Stimulated activated CD4-positive, alpha-beta T cell treated with anti-CD3 and anti-CD28 coated beads, Interleukin-1b, Interleukin-23, amount 100 ng/mL, for 1 hour (primary cell): ENCODE measurements at places on chromosomes 12 and 14.
A peak's percentile ranks its signal among the peaks of the same experiment; 100 is the strongest.

DNA sequence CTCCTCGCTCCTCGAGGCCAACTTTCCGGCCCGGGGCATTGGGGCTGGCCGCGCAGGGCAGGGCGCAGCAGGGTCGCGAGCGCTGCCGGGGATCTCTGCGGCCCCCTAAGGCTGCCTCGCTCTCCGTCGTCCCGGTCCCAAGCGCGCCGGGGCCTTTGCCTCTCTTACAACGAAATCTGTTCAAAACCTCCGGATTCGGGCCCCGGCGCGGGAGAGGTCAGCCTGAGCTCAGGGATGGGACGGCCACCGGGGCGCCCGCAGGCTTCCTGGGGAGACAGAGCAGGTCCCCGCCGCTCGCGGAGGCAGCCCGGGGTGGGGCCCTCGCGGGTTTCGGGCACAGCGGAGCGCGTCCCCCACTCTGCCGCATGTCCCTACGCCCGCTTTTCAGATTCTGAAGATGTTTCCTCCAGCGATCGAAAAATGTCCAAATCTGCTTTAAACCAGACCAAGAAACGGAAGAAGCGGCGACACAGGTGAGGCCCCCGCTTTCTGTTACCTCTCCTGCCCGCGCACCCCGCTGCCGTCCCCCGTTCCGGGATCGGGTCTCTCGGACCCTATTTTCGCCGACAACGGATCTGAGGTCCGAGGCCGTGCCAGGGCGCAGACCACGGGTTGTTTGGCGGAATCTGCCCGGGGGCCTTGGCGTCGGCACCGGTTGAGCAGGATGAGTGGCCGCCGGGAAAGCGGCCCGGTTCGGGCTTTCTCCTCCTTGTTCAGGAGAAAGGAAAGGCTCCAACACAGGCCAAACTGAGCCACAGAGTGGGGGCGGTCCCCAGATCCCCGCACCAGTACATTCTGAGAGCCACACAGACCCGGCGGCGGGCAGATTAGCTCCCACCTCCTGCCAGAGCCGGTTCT, 1.8 kb downstream of the VSX2 start:
- no peak for DNase-seq

GRCh38 chr12:123237646-123238329, 4.6 kb downstream of the MTRFR start:
- peak; percentile 25 for DNase-seq

DNA sequence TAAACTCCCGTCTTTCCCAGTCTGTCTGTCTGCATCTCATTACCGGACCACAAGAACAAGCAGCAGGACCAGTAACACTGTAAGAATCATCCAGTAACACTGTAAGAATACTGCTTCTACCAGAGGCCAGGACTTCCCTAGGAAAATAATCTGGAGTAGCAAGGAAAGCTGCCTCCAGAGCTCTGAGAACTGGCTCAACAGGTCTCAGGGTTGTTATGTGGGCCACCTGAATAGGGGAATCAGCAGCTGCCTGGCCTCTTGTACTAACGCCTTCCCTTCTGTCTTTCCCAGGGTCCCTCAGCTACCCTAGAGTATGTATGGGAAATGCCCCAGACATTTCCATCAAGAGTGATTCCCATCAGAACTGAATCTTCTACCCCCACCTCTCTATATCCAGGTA, 954 bp upstream of the SLC39A2 start:
- no peak for DNase-seq

DNA sequence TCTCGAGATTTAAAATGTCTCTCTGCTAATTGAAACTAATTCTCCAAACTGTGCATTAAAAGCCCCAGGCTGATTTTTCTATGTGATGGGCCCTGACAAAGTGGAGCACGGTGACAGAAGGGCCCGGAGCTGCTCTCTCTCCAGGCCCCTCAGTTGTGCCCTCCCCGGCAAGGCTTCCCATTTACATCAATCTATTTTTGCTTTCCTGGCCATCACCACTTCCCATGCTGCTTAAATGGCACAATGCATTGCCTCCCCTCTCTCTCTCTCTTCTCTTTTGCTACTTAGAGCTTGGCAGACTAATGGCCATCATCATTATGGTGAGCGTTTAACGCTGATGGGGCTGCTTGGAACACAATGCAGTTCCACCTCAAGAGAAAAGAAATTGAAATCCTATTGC, 270.7 kb upstream of the DIO3 start:
- no peak for DNase-seq

- no peak for DNase-seq
These were observed 20.9 kb downstream of the SLCO1C1 start for GRCh38 chr12:20716037-20716436.

GRCh38 chr14:54226103-54226502, 170.7 kb upstream of the CDKN3 start:
- DNase-seq, result no peak

GRCh38 chr12:18922851-18923250, 184.9 kb downstream of the CAPZA3 start:
- DNase-seq, result no peak

DNA sequence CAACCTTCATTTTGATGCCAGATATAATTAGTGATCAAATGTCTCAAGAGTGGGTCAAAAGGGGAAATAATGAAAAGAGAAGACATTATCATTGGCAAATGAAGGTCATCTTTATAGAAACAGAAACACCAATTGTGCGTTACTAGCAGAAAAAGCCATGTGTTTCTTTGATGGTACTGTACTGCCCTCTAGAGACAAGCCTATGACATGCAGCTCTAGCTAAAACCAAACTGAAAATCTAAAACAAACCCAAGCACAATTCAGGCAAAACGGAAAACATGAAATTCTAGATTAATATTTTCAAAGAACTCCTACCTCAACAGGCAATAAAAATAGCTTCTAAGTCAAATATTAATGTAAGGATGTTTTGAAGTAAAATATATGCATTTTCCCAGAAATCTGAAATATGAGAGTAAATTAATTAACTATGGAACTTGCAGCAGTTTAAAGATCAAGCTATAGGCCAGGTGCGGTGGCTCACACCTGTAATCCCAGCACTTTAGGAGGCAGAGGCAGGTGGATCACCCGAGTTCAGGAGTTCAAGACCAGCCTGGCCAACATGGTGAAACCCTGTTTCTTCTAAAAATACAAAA, 115.4 kb downstream of the KLHL28 start:
- no peak for DNase-seq

- no peak for DNase-seq
These were observed 64.0 kb upstream of the ARHGAP5 start for GRCh38 chr14:32013083-32013482.

DNA sequence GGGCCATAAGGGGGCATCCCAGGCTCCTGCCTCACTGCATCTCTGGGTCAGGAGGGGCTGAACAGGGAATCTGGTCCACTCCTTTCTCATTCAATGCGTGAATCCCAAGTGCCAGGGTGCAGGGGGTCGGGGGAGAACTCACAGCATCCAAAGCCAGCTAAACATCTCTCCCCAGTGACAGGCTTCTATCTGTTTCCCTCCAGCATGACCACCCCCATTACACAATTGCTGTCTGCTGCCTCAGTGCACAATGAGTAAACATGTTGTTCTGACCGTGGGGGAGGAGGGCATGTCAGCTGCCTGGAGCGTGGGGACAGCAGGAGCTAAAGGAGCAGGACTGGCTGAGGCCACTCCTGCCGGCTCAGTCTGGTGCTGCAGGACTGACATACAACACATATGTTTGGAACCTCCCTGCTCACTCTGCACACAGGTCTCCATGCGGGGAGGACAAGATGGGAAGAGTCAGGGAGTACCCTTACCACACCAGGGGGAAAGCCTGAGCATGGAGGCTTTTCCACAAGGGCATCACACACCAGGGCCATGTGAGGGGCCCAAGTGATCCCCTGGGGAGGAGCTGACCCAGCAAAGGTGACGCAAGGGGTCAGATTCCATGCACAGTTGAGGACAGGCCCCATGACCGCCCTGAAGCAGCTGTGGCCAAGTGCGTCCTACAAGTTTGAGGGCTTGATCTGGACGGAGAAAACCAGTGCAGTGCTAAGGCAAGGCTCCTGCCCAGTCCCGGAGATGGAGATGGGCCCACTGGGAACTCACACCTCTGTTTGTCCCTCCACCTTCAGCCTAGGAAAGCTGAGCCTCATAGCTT, 1.4 kb downstream of the TNS2 start:
- DNase-seq, result no peak

- DNase-seq, result no peak
These were observed 52.8 kb downstream of the AKAP6 start for GRCh38 chr14:32381869-32382268.

DNA sequence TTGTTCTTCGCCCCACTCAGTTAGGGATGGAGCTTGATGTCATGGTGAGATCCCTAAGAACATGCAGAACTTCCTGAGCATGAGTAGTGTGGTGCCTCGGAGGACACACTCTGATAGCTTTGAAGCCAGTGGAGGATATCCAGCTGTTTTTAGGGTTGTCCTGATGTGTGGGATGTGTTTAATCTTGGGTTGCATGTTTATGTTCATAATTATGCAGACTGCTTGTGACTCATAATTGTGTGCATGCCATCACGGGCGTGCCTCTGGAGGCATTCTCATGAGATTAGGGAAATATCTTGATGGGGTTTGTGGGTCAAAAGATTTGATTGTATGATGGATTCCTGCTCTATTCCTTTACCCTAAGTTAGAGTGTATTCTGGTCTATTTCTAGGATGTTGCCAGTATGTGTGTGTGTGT, 267.4 kb upstream of the PELI2 start:
- DNase-seq, result no peak

DNA sequence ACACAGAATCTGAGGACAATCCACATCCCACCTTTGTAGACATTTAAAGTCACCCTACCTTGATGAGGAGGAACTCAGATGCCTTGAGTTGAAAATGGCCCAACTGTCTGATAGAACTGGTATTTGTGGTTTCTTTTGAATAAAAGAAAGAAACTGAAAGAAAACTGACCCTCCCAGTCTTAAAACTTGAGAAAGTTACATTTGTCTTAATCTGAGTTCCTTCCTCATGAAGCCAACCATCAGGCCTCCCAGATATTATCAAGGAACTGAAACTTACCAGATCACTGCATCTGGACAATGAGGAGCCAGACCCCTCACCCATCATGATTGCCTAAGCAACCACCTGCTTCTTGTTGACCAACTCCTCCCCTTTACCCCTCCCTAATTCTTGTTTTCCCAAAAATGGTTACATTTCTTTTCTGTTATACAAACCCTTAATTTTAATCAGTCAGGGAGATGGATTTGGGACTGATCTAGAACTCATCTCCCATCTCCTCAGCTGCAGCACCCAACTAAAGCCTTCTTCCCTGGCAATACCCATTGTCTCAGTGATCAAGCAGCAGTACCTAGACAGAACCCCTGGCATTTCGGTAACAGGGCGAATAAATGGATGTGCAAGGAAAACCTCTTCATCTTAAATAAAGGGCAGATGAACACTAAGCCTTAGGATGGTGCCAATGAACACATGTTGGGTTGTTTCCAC, 72.0 kb upstream of the RESF1 start:
- no peak for DNase-seq

- no peak for DNase-seq
These were observed 48.7 kb downstream of the CHGA start for GRCh38 chr14:92971601-92972180.

DNA sequence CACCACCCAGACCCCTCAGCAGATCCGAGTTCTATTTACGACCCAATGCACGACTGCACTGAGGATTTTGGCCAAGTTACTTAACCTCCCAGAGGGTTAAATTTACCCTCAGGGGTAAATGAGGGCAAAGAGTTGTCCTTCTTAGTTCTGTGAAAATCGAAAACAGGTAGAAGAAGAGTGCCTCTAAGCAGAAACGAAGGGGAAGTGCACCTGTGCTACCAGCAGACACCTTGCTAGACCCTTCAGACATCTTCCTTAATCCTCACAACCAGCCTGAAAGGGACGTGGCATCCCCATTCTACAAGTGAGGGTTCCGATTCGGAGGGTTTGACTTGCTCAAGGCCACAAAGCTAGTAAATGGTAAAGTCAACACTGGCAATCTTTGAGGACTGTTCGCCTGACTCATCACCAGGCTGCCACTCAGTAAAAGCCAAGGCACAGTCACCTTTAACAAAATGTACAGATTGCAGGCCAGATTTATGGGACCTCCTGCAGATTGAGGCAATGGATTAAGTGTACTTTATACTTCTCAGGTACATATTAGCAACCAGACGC, 1.6 kb downstream of the GSG1 start:
- no peak for DNase-seq

GRCh38 chr14:60720962-60721325, 3.2 kb downstream of the SIX4 start:
- no peak for DNase-seq

GRCh38 chr14:60061371-60061770, 30.4 kb upstream of the PCNX4 start:
- no peak for DNase-seq

DNA sequence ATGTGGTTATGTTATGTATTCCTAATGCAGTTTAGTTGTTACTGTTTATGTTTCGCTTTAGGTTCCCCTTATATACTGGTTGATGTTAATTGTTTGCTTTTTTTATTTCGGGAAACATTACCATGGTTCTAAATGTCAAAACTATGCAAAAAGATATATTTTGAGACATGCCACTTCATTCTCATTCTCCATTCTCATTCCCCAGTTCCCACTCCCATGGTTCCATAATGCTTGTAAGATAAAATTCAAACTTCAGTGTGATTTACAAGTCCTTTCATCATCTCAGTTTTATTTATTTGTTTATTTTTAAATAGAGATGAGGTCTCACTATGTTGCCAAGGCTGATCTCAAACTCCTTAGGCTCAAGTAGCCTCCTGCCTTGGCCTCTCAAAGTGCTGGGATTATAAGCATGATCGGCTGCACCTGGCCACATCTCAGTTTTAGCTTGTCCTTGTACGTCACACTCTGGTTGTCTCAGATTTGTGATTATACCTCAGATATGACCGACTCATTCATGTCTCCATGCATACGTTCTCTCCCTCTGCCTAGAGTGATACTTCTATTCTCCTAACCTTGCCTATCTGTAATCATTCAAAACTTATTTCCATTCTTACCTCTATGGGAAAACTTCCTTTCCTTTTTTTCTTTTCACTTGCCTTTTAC, 407.8 kb upstream of the RGS6 start:
- no peak for DNase-seq

GRCh38 chr12:107488666-107489065, 196.9 kb upstream of the PWP1 start:
- DNase-seq, result no peak

- no peak for DNase-seq
These were observed 1.4 kb upstream of the STON2 start for GRCh38 chr14:81401420-81402122.

DNA sequence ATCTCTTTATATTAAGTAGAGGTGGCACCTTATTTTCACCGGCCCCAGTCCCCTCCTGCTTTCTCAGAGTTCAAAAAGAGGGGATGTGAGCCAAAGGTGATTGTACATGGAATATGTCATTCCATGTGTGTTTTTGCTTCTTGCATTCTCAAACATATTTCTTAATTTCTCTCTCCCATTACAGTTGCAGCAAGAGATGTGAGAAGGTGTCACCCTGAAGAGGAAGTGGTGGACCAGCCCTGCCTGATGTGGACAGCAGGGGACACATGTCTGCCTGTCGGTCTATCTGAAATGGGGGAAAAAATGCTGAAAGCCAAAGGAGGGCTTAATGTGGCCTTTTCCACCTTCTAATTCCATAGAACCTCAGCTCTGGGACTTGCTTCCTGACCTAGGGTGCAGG, 1.9 kb upstream of the FOXN3 start:
- DNase-seq, result no peak

- no peak for DNase-seq
These were observed 25.8 kb downstream of the METAP2 start for GRCh38 chr12:95499772-95500171.
